ENCODE measurements at places on chromosomes 4 and X.
A peak's percentile ranks its signal among the peaks of the same experiment; 100 is the strongest.

DNA sequence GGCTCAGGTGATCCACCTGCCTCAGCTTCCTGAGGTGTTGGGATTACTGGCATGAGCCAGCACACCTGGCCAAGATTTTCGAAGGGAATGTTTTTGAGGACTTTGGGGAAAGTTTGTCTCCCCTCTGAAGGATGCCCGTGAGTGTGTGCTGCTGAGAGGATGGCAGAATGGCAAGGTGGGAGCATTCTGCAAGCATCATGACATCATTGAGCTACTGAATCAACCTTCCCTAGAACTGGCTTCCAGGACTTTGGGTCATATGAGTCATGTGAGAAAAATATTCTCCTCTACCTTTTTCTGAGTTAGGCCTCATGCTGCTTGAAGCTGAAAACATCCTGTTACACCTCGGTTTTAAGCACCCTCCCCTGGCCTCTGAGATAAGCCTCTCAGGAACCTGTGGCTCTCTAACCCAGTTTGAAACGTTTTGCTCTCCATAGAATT is 31.0 kb downstream of the TMEM131L start:
- DNase-seq = peak; percentile 20

- no peak for DNase-seq
Measured at GRCh38 chrX:49999087-49999486, 76.7 kb downstream of the CLCN5 start.

GRCh38 chrX:50881028-50881427 is 29.5 kb upstream of the BMP15 start:
- DNase-seq = no peak

DNA sequence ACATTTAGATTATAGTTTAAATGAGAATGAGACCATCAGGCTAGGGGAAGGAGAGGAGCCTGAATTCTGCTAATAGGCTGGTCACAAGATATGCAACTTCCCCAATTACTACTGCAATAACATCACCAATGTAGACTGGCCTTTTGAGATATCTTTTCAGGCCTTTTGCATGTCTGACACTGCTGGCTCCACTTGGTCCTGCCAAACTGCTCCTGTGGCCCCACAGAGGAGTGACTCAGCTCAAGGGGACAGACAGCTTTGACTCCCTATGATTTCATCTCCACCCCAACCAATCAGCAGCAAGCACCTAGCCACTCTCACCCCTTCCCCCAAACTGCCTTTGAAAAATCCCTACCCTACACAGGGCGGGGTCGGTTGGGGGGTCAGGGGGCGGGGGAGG is 22.8 kb downstream of the GPRIN3 start:
- no peak for DNase-seq

GRCh38 chrX:24574743-24575142 is 72.4 kb downstream of the PCYT1B start:
- DNase-seq = no peak

DNA sequence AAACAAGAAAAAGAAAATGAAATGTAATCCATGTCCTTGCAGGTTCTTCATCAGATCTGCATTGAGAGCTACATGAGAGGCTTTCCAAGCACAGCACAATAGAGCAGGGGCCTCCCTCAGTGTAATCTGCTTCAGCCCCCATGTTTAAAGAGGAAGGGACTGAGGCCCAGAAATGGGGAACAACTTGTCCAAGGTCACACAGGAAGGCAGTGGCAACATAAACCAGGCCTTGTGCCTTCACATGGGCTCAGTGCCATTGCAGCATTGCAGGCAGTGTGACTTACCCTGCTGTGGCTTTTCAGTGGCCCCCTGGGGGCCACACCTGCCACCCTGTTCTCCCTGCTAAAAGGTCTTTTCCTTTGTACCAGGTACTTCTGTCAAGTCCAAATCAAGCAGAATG is 20.9 kb upstream of the CD99L2 start:
- no peak for DNase-seq

DNA sequence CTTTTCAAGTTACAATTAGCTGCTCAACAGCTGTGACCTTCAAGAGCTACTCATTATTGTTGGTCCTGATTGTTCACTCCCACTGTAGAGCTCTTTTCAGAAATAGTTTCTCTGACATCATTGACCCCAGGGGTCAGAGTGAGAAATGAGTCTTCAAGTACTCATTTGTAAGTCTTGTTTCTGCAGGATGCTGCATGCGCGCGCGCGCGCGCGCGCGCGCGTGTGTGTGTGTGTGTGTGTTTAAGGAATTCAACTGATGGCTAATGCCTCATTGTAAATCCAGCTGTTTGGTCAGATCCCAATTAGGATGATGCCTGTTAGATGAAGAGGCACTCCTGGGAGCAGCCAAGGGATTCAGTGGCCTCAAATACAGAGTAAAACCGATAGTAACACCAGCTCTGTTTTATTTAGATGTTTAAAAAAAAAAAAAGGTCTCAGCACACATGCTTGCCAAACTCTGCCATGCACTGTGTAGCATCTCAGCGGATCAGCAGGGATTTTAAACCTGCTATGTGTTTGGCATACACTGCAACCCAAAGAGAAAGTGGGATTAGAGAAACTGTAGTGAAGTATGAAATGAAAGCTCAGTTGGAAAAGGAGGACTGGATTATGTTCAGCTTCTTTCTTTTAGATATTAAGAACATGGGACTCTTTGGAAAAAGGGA is 332.3 kb downstream of the ADGRL3 start:
- no peak for DNase-seq

DNA sequence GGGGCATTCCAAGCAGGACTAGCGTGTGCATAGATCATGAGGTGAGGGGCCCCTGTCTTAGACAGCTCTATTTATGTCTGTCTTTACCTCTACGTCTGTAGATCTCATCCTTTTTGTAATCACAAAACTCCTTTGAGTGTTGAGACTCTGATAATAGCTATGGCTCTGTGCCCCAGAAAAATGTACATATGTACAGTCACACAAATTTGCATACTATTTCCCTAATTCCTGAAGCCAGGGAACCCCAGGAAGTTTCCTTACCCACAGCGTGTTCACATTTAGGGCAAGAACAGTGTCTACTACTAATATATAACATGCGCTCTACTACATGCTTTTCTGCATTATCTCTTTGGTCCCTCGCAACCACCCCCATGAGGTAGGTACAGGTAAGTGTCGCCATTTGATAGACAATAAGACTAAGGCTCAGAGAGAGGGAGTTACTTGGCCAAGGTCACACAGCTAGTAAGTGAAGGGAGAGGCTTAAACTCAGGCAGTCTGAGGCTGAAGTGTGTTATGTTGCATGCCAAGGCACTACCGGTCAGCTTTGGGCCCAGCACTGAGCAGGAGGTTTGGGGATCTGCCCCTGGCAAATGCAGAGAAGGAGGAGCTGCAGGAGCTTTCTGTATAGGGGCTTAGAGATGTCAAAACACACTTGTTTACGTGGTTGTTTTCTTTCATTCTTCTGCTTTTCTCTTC is 21.0 kb upstream of the CITED1 start:
- DNase-seq = no peak

GRCh38 chr4:178255172-178255571 is 812.9 kb upstream of the AGA start:
- DNase-seq = no peak

DNA sequence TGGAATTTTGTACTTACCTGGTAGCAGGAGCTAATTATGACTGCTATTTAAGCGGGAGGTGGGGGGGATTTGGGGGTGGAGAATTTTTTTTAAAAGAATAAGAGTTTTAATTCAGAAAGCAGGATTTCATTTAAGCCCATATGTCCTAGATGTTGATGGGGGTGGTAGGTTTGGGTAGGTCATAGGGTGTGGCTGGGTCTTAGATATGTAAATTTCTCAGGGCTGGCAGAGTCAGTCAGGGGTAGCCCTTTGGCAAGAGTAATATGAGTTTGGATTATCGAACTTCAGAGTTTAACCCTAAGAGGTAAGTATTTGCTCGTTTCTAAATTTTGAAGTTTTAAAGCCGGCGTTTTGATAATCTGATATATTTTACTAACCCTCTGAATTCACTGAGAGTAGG is 35.2 kb upstream of the COX18 start:
- no peak for DNase-seq
